ENCODE measurements at places on chromosomes 12 and 14. TPM values are rescaled to one million over a fixed set of nuclear protein-coding genes. Genes with fewer than 3 reads are reported as not detected.

The ARMH4 gene
- total RNA-seq, result 8.0 TPM

The COL2A1 gene
- not detected for total RNA-seq

The PRIM1 gene
- 5.7 TPM for total RNA-seq

The TGFB3 gene
- 3.6 TPM for total RNA-seq

The ST8SIA1 gene
- 5.6 TPM for total RNA-seq

The METTL1 gene
- total RNA-seq, result 7.0 TPM

The MAPK1IP1L gene
- total RNA-seq, result 10.4 TPM

The IAPP gene
- not detected for total RNA-seq

The TPH2 gene
- not detected for total RNA-seq

The CACNA2D4 gene
- not detected for total RNA-seq

The TAC3 gene
- total RNA-seq, result not detected

The PLCZ1 gene
- total RNA-seq, result not detected

The HHIPL1 gene
- total RNA-seq, result 7.0 TPM

The TAMALIN gene
- 11.7 TPM for total RNA-seq

The CLEC4E gene
- not detected for total RNA-seq

The PLEKHH1 gene
- total RNA-seq, result 0.12 TPM

The GYS2 gene
- not detected for total RNA-seq

The CLEC6A gene
- total RNA-seq, result not detected

The POTEG gene
- total RNA-seq, result not detected
